ENCODE measurements at places on chromosomes 12 and 14.

DNA sequence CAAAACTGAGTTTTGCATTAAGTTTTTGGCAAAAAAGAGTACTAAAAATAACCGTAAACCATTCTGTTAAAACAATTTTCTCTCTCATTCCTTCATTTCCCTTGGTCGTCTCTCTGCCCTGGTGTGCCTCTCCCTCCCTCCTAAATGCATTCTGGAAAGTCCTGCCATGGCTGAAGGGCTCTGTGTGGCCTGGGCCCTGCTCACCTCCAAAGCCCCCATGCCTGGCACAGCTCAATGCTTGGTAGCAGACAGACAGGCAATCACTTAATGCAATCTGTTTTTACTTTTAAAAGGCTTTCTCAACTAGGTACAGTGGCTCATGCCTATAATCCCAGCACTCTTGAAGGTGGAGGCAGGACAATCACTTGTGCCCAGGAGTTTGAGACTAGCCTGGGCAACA, 47.8 kb downstream of the CDC42BPB start:
- DNase-seq, result no peak

GRCh38 chr14:87325741-87326140, 667.2 kb downstream of the GALC start:
- DNase-seq, result no peak

DNA sequence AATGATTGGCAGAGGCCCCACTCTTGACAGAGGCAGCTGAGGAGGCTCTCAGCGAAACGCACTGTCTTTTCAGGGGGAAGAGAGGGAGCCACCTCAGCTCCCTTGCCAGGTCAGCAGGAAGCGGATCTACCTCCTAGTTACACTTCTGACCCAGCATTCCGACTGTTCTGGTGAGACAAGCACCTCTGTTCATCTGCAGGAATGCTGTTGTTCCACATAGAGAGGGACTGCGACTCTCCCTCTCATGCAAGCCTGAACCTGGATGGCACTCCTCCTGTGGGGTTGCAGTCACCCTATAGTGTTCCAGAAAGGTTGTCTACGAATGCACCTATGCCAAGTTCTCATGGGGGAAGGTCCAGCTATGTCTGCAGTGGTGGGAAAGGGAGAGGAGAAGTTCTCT, 37.1 kb upstream of the AEBP2 start:
- no peak for DNase-seq

- DNase-seq, result no peak
These were observed 181.1 kb downstream of the ESR2 start for GRCh38 chr14:64112867-64113678.

DNA sequence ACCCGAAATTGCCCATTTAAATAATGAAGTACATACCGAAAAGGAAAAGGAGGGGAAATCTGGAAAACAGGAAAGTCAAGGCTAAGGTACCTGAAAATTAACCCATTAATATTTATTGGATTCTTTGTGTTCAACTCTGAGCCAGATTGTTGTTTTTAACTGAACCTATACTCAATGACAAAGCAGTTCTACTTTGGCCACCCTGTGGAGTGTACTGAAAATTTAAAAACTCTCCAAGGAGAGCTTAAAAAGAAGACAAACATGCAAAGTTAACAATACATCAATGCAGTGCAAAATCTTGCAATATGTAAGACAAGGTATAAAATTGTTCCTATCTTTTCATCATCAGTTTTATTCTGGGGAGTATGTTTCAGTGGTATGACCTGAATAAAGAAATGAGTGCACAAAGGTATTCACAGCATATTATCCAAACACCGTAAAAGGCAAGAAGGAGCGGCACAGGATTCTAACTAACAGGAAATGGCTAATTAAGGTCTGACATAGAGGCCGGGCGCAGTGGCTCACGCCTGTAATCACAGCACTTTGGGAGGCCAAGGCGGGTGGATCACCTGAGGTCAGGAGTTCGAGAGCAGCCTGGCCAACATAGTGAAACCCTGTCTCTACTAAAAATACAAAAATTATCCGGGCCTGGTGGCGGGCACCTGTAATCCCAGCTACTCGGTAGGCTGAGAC, 1.7 kb downstream of the USP44 start:
- no peak for DNase-seq

All from right atrium auricular region (tissue), 2 donors.